ENCODE measurements at places on chromosomes 1 and 21.

GRCh38 chr1:215273838-215274516, 191.4 kb downstream of the KCNK2 start:
- no peak for DNase-seq

- no peak for DNase-seq
Observed at GRCh38 chr1:65704318-65704717, 88.4 kb upstream of the PDE4B start.

- DNase-seq, result no peak
Observed at GRCh38 chr21:44294391-44295162, 5.3 kb upstream of the PFKL start.

GRCh38 chr1:7680207-7680954, 90.7 kb upstream of the VAMP3 start:
- DNase-seq, result no peak

DNA sequence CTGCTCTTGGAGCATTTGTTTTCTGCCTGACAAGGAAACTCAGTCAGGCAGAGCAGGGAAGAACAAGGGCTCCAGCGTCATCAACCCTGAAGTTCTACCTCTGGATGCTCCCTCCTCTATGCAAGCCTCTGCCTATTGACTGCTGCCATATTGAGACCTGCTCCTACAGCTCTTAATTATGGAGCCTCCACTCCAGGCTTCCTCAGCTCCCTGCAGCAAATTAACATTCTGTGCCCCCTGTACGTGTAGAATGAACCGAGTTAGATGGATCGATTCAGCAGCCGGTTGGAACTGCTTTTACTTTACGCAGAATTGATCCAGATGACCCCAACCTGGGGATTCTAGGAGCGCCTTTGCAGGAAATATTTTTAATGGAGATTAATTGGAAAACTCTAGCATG, 68.7 kb downstream of the KIRREL1 start:
- DNase-seq, result no peak

- DNase-seq, result no peak
Observed at GRCh38 chr1:233379869-233380438, 52.4 kb downstream of the MAP3K21 start.

GRCh38 chr1:165763442-165763841, 5.2 kb downstream of the TMCO1 start:
- DNase-seq, result no peak

GRCh38 chr1:234295626-234296025, 77.6 kb upstream of the COA6 start:
- DNase-seq, result no peak

- DNase-seq, result no peak
Observed at GRCh38 chr1:234331507-234331906, 41.7 kb upstream of the COA6 start.

GRCh38 chr1:36457691-36458090, 6.5 kb downstream of the MRPS15 start:
- DNase-seq, result no peak

DNA sequence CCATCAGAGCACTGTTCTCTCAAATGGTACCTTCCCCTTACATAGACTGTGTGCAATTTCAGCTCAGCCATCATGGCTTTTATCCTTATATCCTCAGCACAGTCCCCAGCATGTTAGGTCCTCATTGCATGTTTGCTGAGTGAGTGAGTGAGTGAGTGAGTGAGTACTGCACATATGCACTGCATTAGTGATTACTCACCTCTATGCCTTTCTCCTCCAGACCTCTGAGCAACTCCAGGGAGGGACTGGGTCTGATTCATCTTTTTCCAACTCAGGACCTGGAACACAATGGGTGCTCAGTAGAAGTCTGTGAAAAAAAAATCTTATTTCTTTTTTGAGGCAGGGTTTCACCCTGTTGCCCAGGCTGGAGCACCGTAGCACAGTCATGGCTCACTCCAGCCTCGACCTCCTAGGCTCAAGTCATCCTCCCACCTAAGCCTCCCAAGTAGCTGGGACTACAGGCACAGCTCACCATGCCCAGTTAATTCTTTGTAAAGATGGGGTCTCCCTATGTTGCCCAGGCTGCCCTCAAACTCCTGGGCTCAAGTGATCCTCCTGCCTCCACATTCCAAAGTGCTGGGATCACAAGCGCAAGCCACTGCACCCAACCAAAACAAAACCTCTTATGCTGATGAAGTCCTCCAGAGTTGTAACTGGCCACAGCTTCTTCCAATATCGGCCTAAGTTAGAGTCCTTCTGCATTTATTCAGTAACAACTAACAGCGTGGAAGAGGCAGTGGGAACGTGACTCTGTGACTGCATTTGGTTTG, 23.7 kb downstream of the RNU5D-1 start:
- DNase-seq, result peak; percentile 62

- no peak for DNase-seq
Observed at GRCh38 chr1:240598216-240599001, 13.5 kb downstream of the GREM2 start.

DNA sequence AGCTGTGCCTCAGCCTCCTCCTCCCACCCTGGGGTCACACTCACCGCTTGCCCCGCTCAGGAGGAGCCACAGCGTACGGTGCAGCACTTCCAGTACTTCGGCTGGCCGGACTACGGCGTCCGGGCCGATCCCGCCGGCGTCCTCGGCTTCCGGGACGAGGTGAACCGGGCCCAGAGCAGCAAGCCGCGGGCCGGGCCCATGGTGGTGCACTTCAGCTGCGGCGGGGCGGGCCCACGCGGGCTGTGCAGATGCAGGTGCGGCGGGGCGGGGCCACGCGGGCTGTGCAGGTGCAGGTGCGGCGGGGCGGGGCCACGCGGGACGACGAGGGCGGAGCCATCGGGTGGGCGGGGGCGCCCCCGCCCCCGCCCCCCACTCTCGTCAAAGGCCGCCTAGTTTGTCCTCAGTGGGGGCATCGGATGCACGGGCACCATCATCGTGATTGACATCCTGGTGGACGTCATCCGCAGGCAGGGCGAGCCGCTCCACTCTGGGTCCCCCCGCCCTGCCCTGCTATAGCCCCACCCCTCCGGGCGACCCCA, 5.5 kb downstream of the RNF223 start:
- no peak for DNase-seq

DNA sequence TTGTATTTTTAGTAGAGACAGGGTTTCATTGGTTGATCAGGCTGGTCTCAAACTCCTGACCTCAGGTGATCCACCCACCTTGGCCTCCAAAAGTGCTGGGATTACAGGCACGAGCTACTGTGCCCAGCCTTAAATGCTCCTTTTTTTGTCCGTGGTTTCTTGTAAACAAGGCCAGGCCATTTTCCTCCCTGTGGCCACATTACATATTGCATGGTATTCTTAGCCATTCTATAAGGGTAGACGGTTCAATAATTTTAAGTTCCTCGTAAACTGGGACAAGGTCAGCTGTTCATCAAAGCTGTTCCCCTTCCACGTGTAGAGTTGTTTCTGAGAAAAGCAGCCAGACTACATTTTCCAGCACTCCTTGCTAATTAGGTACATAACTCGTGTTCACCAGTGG, 10.3 kb upstream of the LUZP1 start:
- no peak for DNase-seq

DNA sequence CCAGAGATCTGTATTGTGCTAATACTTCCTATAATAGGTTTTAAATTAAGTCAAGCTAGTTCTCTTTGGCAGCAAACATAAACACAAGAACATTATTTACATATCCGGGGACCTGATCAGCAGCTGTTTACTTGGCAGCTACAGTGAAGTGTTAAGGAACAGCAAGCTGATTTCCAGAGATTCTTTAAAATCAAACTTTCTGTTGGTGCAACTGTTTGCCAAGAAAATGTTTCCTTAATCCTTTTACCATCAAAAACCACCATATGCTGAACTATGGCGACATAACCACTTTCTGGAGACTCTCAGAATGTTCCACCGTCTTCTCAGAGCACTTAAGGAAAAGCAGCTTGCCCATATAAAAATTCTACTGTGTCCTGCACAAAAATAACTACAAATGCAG, 107.0 kb upstream of the KRTAP19-8 start:
- DNase-seq, result no peak

- DNase-seq, result no peak
Observed at GRCh38 chr21:38780879-38781278, 24.9 kb upstream of the ETS2 start.

GRCh38 chr21:16069178-16070112, 339.7 kb downstream of the USP25 start:
- DNase-seq, result no peak

DNA sequence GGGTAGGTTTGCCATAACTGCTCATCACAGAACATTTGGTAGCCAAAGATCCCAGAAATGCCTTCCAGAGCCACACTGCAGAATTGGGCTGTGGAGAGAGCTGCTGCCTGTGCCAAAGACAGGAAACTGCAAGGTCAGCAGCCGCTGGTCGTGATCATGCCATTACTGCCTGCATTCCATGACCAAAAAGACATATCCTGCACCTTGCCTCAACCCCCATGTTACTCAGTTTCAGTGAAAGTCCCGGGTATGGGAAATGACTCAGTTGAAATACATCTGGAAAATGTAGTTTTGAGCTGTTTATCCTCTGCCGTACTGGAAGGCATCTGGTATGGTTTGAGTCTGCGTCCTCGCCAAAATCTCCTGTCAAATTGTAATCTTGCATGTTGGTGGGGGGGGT, 161.7 kb downstream of the FCRL5 start:
- DNase-seq, result no peak

DNA sequence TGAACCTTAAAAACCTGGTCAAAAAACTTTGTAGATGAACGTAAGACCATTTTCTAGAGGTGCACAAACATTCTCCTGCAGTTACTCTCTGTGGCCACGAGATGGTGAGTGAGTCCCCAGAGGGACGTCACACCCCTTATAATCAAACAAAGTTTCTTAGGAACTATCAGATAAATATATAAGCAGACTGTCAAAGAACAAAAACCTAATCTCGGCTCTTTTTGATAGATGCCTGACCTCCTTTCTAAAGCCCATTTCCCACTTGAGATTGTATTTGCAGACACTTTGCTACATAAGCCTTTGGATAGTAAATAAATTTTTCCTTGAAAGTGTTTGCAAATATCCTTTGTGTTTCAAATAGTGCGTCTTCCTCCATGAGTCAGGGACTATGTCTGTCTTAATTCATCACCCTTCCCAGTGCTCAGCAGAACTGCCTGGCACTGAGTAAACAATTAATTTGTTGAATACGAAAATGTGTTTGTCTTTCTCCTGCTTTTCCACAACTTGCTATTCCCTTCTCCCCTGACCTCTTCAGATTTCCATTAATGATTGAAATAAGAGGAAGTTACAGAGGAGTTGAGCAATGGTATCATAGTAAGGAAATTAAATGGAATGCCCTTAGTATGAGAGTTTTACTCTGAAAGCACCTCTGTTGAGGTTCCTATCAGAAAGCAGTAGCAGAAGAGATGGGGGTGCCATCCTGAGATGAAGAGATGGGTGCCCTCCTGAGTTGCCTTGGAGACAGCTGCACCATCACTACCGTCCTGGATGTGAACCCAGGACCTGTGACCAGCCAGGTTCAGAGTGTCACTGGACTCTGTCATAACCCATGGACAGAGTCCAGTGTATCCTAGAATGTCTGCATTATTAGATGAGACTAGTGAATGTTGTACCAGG, 57.8 kb upstream of the RAVER2 start:
- no peak for DNase-seq

- no peak for DNase-seq
Observed at GRCh38 chr1:204972426-204972825, 70.6 kb upstream of the CNTN2 start.

DNA sequence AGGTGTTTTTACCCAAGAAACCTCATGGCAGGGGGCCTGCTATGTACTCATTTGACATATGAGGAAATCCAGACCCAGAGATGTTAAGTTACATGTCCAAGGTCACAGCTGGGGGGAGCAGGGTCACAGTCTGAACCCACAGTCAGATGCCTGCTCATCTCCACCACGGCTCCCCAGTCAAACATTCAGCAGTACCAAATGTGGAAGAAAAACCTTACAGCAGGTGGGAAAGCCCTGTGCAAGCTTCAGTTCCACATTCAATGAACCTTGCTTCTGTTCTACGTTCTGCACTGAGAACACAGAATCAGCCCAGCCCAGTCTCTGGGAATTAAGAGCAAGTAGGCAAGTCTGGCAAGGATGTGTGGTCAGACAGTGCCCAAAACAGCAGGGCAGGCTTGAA, 35.2 kb downstream of the LRP8 start:
- no peak for DNase-seq

GRCh38 chr1:12147201-12147701, 19.5 kb upstream of the TNFRSF1B start:
- DNase-seq, result no peak

GRCh38 chr1:30909365-30910068, 959 bp upstream of the SDC3 start:
- peak; percentile 51 for DNase-seq

GRCh38 chr1:14571810-14572767, 26.4 kb upstream of the KAZN start:
- DNase-seq, result no peak

DNA sequence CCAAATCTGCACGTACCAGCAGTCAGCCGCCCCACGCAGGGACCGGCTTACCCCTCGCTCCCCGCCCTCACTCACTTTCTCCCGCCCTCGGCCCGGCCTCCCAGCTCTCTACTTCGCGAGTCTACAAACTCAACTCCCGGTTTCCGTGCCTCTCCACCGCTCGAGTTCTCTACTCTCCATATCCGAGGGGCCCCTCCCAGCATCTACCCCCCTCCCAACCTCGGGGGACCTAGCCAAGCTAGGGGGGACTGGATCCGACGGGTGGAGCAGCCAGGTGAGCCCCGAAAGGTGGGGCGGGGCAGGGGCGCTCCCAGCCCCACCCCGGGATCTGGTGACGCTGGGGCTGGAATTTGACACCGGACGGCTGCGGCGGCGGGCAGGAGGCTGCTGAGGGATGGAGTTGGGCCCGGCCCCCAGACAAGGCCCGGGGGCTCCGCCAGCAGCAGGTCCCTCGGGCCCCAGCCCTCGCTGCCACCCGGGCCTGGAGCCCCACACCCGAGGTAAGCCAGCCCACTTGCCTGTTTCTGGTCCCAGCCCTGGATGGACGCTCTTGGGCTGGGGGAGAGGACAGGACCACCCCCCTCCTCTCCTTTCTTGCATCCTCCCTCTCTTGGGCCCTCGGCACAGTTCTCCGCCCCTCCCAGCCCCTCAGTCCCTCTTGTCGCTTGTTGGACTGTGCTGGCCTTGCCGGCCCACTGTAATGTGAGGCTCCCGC, at the start of gene ARTN:
TSS of gene ARTN (plus strand) at position 416 of the 715 bp plus-strand sequence. CDS start 1,856 bp downstream, outside the sequence.
- no peak for DNase-seq

GRCh38 chr1:92441697-92442342, 44.9 kb downstream of the GFI1 start:
- DNase-seq, result no peak

DNA sequence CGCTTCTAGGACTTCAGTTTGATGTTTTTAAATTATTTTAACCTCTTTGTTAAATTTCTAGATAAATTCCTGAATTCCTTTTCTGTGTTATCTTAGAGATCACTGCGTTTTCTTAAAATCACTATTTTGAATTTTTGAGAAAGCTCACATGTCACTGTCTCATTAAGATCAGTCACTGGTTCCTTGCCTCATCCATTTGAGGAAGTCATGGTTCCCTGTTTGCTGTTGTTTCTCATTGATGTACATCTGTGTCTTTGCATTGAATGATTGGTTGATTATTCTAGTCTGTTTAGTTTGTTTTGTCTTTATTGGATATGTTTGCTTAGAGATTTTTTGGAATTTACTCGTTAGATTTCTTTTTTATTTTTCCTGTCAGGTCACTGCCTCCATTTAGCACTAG, 50.1 kb downstream of the CRP start:
- no peak for DNase-seq
